ENCODE measurements at places on chromosomes 16 and 17.

DNA sequence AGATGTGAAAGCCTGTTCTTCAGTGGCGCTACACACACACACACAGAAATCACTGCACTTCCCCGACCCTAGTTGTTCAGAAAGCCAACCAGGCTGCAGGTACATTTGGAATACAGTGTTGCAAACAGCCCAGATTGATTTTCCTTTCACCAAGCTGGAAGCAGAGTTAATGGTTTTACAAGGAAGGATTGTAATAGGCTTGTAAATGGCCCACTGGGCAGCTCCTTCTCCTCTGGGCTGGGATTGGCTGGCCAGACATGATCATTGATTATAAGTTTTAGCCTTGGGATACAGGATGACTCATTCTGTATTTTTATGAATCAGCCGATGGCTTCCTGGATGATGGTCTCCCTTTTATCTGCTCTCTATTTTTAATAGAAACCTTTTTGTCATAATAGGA is 2.5 kb downstream of the VAT1L start:
- no peak for DNase-seq

- DNase-seq = peak; percentile 64
Observed at GRCh38 chr17:57747221-57748017, 2.3 kb upstream of the CCDC182 start.

DNA sequence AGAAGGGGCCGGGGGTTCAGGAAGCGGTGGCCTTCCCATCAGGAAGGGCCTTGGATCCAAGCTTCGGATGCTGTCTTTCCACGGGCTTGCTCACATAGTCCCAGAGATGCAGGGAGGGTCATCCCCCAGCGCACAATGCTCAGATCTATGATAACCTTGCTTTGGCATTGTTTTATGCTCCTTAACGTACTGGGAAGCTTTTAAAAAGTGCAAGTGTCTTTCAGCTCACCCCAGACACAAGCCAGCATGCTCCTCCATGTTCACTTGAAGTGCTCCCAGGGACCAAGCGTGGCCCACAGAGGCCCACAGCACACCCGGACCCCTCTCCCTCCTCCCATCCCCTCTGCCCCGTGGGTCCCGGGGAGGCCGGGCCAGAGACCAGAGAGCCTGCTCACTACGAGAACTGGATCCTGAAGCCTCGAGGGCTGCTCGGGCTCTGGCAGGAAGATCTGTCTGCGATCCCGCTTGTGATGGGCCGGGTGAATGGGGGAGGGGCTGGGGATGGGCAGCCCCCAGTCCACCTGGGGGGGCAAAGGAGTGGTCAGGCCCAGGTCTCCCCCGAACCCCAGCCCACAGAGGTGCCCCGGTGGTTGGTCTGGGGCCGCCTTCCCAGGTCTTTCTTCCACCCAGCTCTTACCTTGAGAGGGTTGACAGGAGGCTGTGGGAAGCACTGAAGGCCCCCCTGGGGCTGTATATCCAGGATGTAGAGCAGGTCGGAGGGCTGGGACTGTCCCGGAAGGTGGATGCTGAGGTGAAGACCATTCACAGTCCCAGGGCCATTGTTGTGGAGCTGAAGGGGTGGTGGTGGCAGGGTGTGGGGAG is 11.8 kb upstream of the FAM171A2 start:
- DNase-seq = peak; percentile 33

DNA sequence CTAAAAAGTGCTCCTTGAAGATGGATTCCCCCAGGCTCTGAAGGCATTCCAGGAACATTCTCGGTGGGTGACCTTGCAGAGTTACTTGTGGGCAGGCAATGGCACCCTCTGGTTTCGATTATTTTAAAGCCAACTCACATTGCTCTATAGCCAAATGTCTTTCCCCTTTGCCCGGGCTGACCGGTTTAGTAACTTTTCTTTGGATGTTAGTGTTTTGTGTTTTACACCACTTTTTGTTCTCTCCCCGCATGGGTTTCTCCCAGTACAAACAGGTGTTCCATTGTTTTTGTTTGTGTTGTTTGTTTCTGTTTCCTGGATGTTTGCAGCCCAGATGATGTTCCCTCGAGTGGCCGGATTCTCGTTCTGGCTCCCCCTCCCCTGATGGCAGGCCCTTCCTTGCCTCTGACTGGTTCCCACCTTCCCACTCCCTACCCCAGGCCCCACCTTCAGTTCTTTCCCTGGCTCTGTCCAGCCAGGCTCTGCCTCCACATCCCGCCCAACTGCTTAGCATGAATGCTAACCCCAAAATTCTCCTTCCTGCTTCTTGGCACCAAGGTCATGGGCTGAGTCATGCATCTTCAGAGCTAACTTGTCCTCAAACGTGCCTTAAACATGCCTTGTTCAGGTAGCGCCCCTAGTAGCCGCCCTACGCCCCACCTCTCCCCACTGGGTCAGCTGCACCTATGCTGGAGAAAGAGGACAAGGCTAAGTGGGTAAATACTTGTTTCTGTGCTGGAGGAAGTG is 40.6 kb downstream of the ELAC2 start:
- DNase-seq = no peak

DNA sequence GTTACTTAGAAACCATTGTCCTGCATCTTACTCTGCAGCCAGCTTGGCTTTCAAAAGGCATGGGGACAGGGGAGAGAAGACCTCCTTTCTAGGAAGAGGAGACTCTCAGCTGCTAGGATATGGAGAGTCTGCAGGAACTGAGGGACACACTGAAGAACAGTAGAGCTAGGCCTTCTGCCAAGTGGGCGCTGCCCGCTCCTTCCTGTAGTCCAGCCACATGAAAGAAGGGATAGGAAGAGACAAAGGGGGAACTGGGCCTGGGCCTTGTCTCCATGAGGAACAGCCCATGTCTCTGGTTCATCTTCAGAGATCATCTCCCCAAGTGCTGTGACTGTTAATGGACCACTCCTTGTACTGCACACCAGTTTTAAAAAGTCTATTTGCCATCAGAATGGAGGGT is 78.4 kb downstream of the SYCE1L start:
- DNase-seq = no peak

DNA sequence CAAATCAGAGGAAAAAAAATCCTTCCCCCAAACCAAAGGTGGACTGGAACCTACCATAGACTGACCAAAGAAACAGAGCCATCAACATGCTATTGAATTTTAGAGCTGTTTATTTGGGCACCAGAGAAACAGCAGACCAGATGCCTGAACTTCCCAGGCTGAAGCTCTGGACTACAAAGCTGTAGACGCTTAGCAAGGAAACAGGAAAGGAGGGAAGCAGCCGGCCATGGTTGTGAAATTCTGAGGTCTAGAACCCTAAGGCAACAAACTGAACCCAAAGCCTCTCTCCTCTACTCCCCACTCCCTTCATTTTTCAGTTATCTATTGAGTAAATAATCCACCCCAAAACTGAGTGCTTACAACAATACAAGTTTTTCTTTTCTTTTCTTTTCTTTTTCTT is 45.4 kb upstream of the MEIOC start:
- DNase-seq = no peak

GRCh38 chr16:981695-982144 is at the start of gene SOX8:
Gene SOX8 (plus strand): TSS chr16:981770. CDS start chr16:981923, 153 bp downstream.
- DNase-seq = peak; percentile 58

DNA sequence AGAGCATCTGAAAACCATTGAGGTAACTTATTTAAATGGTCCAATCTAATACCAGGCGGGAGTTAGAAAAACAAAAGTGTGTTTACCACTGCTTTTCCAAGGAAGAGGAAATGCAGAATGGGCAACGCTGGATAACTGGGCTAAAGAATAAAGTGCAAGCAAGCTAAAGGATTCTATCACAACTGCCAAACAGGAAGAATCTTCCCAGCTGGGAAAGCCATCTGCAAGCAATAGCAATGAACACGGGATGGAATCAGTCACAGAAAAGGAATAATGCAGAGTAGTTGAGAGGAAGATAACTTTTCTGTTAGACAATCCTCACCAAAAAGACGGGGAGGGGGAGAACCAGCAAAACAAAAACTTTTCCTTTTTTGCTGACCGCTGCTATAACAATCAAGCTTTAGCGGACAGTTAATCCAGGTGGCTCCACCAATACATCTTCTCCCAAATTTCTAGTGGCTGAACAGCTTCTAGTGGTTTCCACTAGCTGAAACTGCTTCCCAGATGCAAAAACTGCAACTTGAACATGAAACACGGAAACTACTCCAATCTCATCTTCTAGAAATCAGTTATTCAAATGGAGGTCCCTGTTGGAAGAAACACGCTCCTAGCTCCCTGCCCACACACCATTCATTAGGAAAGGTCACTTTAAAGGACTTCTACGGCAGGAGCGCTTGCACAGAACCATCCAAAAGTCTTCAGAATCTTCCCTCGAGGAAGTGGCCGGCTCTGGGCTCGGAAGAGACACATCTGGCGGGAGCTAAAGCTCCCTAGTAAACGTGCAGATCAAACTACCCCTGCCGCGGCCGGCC is 929 bp downstream of the TMEM11 start:
- DNase-seq = no peak

GRCh38 chr16:50303605-50304466 is 37.5 kb downstream of the ADCY7 start:
- no peak for DNase-seq

DNA sequence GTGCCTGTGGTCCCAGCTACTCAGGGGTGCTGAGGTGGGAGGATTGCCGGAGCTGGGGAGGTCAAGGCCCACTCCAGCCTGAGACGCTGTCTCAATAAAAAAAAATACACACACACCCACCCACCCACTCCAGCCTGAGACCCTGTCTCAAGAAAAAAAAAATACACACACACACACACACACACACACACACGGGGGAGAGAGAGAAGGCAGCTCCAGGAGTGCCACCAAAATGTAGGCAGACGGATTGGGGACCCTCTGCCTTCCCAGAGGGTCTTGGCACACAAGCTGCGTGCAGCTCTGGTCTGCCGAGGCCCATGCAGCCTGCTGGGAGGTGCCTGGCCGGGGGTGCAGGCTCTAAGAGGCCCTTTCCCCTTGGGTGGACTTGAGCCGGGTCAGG is 5.9 kb upstream of the NUDT16L1 start:
- DNase-seq = no peak

- no peak for DNase-seq
Observed at GRCh38 chr17:49151996-49152395, 19.4 kb downstream of the B4GALNT2 start.

- DNase-seq = no peak
Observed at GRCh38 chr16:49492896-49493626, 119.5 kb downstream of the C16orf78 start.

GRCh38 chr16:14514967-14515366 is 115.1 kb downstream of the PARN start:
- no peak for DNase-seq

GRCh38 chr16:69322343-69322742 is 8.0 kb downstream of the PDF start:
- DNase-seq = no peak

- DNase-seq = no peak
Observed at GRCh38 chr16:49355933-49356665, 17.5 kb upstream of the C16orf78 start.

GRCh38 chr17:83200231-83200699 is 120.9 kb downstream of the METRNL start:
- DNase-seq = no peak

GRCh38 chr16:54385141-54385540 is 98.6 kb upstream of the IRX3 start:
- no peak for DNase-seq

GRCh38 chr16:49471038-49471727 is 97.6 kb downstream of the C16orf78 start:
- no peak for DNase-seq

GRCh38 chr17:77286641-77287431 is 146.1 kb downstream of the SEC14L1 start:
- no peak for DNase-seq

- no peak for DNase-seq
Observed at GRCh38 chr16:13948086-13948485, 28.1 kb downstream of the ERCC4 start.

DNA sequence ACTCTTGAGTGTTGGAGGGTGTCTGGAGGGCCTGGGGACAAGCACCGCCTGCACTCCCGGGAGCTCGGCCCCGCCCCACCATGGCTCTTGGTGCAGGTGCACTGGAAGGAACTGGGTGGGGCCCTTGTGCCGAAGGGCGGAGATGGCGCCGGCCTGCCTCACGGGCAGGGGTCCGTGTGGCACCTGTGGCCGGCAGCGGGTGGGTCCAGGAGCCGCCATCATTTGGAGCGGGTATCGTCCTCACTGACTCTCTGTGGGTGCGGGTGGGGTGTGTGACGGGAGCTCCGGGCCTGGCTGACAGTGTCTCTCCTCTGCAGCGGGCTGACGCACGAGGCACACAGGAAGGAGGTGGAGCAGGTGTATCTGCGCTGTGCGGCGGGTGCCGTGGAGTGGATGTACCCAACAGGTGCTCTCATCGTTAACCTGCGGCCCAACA is 5.2 kb downstream of the METRNL start:
- no peak for DNase-seq

DNA sequence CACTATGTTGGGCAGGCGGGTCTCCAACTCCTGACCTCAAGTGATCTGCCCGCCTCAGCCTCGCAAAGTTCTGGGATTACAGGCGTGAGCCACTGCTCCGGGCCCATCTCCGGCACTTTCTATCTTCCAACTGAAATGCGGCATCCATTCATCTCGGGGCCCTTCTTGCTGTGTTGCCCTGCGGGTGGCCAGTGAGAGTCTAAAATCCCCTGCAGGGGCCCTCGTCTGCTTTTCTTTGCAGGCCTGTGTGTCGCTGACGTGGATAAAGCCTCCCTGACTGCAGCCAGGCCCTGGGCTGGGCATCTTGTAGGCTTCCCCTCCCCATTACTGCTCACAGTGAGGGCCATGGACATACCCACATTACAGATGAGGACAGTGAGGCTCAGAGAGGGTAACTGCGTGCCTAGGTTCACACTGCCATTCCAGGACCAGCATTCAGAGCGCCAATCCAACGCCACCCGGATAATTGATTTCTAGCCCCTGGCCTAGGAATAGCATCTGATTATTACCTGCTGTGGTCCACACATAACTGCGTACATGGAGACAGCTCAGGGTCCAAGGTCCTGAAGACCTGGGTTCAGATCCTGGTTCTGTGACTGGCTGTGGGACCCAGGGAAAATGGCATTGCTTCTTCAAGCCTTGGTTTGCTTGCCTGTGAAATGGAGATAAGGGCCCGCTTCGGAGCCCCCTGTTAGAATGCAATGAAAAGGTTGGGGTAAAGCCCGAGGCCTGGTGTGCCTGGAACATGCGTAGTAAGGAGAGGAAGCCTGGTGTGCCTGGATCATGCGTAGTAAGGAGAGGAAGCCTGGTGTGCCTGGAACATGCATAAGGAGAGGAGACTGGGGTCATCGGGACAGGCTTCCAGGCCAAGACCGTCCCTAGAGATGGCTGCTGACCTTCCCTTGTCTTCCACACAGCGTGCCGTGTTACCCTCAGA is 25.0 kb downstream of the CRISPLD2 start:
- DNase-seq = no peak

GRCh38 chr16:48918520-48919258 is 308.7 kb upstream of the N4BP1 start:
- no peak for DNase-seq

GRCh38 chr17:10793816-10794215 is 10.1 kb downstream of the TMEM238L start:
- DNase-seq = no peak
